ENCODE measurements at places on chromosomes 6 and 20. TPM values are rescaled to one million over a fixed set of nuclear protein-coding genes. Genes with fewer than 3 reads are reported as not detected.

CDSN gene
- total RNA-seq: not detected

E2F1 gene
- total RNA-seq: 3.4 TPM

WFDC5 gene
- total RNA-seq: not detected

ZSCAN9 gene
- 26.0 TPM for total RNA-seq

CFB gene
- 11.6 TPM for total RNA-seq

EIF6 gene
- total RNA-seq: 104 TPM

UBD gene
- total RNA-seq: 0.50 TPM

GPR6 gene
- total RNA-seq: 0.22 TPM

WFDC9 gene
- not detected for total RNA-seq

KIF25 gene
- total RNA-seq: not detected

BEND6 gene
- 27.1 TPM for total RNA-seq

GRCh38 chr6:49540614-49541013, 9.9 kb upstream of the C6orf141 start:
- H3K4me3 ChIP-seq: no peak overlapping the region
- no peaks in the 10 kb centered on the region for H3K36me3 ChIP-seq
- no peak overlapping the region for H3K27ac ChIP-seq

DNA sequence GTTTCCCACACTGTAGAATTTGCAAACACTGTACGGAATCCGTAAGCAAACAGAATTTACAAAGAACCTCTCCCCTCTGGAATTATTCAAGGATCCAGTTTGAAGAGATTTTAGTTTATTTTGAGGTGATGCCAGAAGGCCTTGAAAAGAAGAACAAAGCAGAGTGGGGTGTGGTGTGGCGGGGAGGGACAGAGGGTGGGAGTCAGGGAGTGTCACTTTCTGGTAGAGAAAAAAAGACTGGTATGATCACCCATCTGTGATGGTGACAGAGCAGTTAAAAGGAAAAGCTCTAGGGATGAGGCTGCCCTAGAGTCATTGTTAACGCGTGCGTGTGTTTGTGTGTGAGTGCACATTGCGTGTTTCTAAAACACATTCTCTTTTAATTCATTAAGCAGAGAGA, 97.0 kb upstream of the F13A1 start:
- DNase-seq: no peak
- H3K4me1 ChIP-seq: no peaks in the 10 kb centered on the region
- no peaks in the 10 kb centered on the region for H3K36me3 ChIP-seq
- H3K4me3 ChIP-seq: no peak overlapping the region
- H3K27me3 ChIP-seq: no peaks in the 10 kb centered on the region

- H3K27ac ChIP-seq: no peak overlapping the region
- no peaks in the 10 kb centered on the region for H3K36me3 ChIP-seq
- no peak for DNase-seq
- H3K27me3 ChIP-seq: no peaks in the 10 kb centered on the region
Observed at GRCh38 chr6:154306696-154307095, 49.9 kb downstream of the IPCEF1 start.

GRCh38 chr6:117956386-117956785, 49.3 kb downstream of the SLC35F1 start:
- no peaks in the 10 kb centered on the region for H3K27me3 ChIP-seq
- H3K4me3 ChIP-seq: no peak overlapping the region
- H3K36me3 ChIP-seq: no peaks in the 10 kb centered on the region
- peaks cover 11% of the 10 kb centered on the region for H3K4me1 ChIP-seq

DNA sequence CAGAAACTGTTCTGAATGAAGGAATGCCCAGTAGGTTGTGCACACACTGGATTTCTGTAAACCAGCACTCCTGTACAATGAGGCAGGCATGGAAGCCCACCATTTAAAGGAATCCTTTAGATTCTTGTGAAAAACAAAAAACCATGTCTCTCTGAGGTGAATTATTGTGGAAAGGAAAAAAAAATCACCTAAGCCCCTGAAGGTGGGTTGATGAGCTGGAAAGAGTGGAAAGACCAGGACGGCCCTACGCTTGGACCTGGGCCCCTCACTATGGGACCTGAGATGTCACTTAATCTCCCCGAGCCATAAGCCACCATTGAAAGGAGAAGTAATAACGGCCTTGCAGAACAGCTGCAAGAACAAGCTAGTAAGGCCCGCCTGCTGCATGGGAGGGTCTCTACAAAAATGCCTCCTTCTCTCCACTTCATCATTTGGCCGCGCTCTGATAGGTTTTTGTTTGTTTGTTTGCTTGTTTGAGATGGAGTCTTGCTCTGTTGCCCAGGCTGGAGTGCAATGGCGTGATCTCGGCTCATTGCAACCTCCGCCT, 68.8 kb downstream of the RAB44 start:
- peaks cover 66% of the 10 kb centered on the region for H3K4me1 ChIP-seq
- no peaks in the 10 kb centered on the region for H3K27me3 ChIP-seq
- no peak overlapping the region for H3K4me3 ChIP-seq

DNA sequence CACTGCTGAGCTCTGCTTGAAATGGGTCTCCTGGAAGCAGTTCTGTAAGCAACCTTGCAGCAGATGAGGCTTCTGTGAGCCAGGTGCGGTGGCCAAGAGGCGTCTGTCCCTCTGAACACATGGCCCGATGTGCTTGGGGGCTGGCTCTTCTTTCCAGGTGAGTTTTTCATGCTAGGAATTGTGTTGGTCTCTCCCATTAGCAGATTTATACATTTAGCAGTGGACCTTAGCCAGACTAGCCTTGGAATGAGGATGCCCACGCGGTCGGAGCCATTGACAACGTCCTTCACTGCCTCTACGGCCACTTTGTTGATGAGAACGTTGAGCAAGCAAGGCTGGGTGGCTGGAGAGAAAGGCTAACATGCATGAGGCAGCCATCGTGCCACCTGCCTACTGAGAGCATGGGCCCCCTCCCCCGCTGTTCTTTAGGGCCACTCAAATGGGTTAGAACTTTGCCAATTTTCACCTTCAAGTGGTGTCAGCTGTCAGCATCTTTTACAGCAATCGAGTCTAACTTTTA, 33.5 kb downstream of the ERMARD start:
- H3K27ac ChIP-seq: no peak overlapping the region
- no peaks in the 10 kb centered on the region for H3K27me3 ChIP-seq
- H3K36me3 ChIP-seq: peaks cover 30% of the 10 kb centered on the region
- peaks cover 8% of the 10 kb centered on the region for H3K4me1 ChIP-seq
- H3K4me3 ChIP-seq: no peak overlapping the region

GRCh38 chr20:54123587-54124180, 50.1 kb downstream of the CYP24A1 start:
- no peaks in the 10 kb centered on the region for H3K27me3 ChIP-seq
- DNase-seq: no peak
- no peak overlapping the region for H3K4me3 ChIP-seq

DNA sequence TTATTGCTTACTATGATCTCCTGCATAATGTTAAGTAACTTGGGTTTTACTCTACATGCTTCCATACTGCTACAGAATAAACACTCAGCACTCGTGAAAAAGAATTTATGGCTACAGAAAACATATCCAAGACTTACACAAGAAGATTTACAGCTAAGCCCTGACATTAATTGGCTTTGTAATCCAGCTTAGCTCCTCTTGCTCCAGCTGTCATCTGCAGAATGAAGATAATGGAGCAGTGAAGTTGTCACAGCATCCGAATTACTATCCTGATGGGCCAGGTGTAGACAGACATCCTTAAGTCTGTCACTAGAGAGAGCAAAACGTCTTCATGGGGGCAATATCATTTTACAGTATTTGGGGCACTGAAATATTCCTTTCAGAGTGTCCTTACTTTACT, 155.3 kb downstream of the PRKN start:
- H3K4me3 ChIP-seq: no peak overlapping the region
- H3K27ac ChIP-seq: no peak overlapping the region
- no peaks in the 10 kb centered on the region for H3K27me3 ChIP-seq
- H3K36me3 ChIP-seq: peaks cover 4% of the 10 kb centered on the region
- no peak for DNase-seq

DNA sequence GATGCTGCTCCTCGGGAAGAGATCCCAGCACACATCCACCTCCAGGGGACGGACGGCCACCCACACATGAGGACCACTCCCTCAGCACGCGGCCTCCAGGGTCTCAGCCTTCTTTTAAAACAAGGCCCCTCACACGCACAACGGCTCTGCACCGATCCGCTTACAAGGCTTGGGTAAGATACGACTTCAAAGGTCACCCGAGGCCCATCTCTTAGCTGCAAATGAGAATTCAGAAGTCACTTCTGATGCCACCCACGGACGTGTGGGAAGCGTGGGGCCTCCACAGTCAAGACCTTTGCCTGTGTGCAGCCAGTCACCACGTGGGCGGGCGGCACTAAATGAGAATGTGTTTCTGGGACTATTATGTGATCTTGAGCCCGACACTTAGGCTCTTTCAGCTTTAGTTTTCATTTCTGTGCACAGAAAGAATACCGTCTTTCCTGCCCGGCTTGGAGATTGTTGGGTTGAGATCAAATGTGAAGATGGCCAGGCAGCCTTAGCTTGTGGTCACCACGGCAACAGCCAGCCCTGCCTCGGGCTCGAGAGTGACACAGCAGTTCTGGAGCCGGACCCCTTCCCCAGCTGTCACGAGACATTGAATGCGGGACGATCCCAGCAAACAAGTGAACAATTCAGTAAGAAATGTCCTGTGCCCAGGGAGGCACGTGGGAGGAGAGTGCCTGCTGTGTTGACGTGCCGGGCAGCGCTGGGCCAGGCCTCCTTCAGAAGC, 91.6 kb downstream of the RAMACL start:
- no peak overlapping the region for H3K4me3 ChIP-seq
- no peaks in the 10 kb centered on the region for H3K27me3 ChIP-seq
- H3K4me1 ChIP-seq: peaks cover 42% of the 10 kb centered on the region
- peak overlapping the region; percentile 59 for H3K27ac ChIP-seq
- peaks cover 34% of the 10 kb centered on the region for H3K36me3 ChIP-seq

DNA sequence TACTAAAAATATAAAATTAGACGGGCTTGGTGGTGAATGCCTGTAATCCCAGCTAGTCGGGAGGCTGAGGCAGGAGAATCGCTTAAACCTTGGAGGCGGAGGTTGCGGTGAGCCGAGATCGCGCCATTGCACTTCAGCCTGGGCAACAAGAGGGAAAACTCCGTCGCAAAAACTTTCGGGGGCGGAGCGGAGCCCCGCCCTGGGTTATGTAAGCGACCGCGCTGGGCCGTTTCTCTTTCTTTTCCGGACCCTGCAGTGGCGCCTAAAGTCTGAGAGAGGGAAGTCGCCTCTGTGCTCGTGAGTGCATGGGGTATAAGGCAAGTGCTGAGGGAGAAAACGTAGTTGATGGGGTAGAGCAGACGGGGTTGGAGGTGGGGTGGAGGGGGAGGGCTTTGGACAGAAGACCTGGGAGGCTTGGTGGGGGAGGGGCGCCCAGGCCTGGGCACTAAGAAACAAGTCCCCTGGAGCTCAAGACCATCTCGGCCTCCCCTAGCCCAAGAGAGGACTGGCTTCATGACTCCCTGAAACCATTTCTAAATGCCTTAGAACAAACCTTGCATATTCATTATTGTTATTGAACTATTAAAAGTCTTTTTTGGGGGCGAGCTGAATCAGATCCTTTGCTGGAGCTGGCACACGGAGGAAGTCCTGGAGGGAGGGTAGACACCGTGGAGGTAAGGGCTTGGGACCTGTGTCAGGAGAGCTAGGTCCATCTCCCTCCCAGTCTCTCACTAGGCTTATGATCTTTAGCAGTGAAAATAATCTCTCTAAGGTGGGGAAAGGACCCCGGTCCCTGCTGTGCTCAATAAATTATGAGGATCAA, 2.7 kb upstream of the MICA start:
- no peak for DNase-seq
- peak overlapping the region; percentile 84 for H3K4me3 ChIP-seq
- peaks cover 38% of the 10 kb centered on the region for H3K4me1 ChIP-seq
- H3K27me3 ChIP-seq: peaks cover 51% of the 10 kb centered on the region
- no peaks in the 10 kb centered on the region for H3K36me3 ChIP-seq
- H3K27ac ChIP-seq: peak overlapping the region; percentile 96

DNA sequence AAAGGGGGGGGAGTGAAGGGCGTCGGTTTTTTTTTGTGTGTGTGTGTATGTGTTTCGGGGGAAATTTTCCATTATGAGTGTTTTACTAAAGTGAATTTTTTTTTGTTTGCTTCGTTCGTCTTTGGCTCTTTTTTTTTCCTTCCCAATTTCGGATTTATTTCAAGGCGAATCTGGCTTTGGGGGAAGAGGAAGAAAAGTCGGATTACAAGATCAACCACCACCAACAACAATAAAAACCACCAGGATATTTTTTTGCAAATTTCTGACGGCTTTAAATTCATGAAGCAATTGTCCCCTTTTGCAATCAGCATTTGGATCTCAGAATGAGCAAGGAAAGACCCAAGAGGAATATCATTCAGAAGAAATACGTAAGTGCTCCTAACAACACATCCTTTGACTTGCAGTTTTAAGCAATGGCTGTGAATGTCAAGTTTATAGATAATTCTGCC, 372 bp downstream of the JARID2 start:
- H3K4me1 ChIP-seq: peaks cover 7% of the 10 kb centered on the region
- peaks cover 2% of the 10 kb centered on the region for H3K27me3 ChIP-seq
- H3K36me3 ChIP-seq: no peaks in the 10 kb centered on the region
- H3K27ac ChIP-seq: peak overlapping the region; percentile 93
- peak overlapping the region; percentile 90 for H3K4me3 ChIP-seq

GRCh38 chr6:153449279-153449678, 318.2 kb upstream of the RGS17 start:
- no peaks in the 10 kb centered on the region for H3K27me3 ChIP-seq
- H3K27ac ChIP-seq: no peak overlapping the region
- no peaks in the 10 kb centered on the region for H3K36me3 ChIP-seq
- H3K4me3 ChIP-seq: no peak overlapping the region
- no peaks in the 10 kb centered on the region for H3K4me1 ChIP-seq

GRCh38 chr20:31712564-31713311, 9.9 kb downstream of the BCL2L1 start:
- H3K4me1 ChIP-seq: peaks cover 23% of the 10 kb centered on the region
- peaks cover 33% of the 10 kb centered on the region for H3K36me3 ChIP-seq
- H3K4me3 ChIP-seq: no peak overlapping the region

- no peak overlapping the region for H3K27ac ChIP-seq
- no peak overlapping the region for H3K4me3 ChIP-seq
- H3K4me1 ChIP-seq: no peaks in the 10 kb centered on the region
- no peak for DNase-seq
- no peaks in the 10 kb centered on the region for H3K27me3 ChIP-seq
- no peaks in the 10 kb centered on the region for H3K36me3 ChIP-seq
Observed at GRCh38 chr6:35677456-35677855, 11.3 kb downstream of the FKBP5 start.

DNA sequence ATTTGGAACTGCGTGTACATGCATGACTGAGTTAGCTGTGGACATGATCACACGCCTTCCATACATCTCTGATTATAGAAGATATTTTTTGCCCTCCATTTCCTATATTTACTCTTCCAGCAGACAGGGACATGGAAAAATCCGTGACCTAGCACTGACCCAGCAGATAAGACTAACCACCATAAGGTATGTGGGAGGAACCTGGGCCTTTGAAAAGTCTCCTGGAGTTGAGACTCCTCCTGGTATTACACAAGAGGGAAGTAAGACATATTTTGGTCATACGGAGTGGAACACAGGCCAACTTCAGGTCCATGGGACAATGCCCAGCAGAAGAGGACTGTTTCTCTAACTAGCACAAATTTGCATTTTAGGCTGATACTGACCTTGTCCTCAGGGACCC, 13.7 kb upstream of the SIRPB1 start:
- no peaks in the 10 kb centered on the region for H3K27me3 ChIP-seq
- no peak for DNase-seq
- no peaks in the 10 kb centered on the region for H3K4me1 ChIP-seq
- no peaks in the 10 kb centered on the region for H3K36me3 ChIP-seq
- no peak overlapping the region for H3K4me3 ChIP-seq

GRCh38 chr6:136546331-136546730, 3.9 kb downstream of the MAP7 start:
- no peak overlapping the region for H3K4me3 ChIP-seq
- H3K4me1 ChIP-seq: peaks cover 14% of the 10 kb centered on the region
- H3K27ac ChIP-seq: no peak overlapping the region

Measured in spinal cord (tissue), 10 donors.